ENCODE measurements at places on chromosomes 4 and X. TPM values are rescaled to one million over a fixed set of nuclear protein-coding genes. Genes with fewer than 3 reads are reported as not detected.

DNA sequence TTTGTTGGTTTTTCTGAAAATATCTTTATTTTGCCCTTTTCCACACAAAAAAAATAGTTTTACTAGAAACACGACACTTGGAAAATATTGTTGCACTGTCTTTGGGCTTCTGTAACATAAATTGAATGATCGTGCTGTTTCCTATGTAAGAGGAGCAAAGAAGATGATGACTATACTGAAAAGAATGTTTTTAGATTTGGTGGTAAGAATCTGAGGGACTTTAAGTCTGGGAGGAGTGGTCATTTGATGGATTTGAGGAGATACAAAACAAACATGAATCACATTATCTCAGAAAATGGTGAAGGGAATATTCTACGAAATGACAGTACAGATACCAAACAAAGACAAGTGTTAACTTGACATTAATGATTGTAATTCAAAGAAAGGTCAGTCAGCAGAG is 328.8 kb downstream of the ADAM29 start:
- no peak for DNase-seq

- DNase-seq, result no peak
Measured at GRCh38 chr4:137966504-137966903, 275.6 kb downstream of the SLC7A11 start.

The HTN3 gene
- not detected for total RNA-seq

DNA sequence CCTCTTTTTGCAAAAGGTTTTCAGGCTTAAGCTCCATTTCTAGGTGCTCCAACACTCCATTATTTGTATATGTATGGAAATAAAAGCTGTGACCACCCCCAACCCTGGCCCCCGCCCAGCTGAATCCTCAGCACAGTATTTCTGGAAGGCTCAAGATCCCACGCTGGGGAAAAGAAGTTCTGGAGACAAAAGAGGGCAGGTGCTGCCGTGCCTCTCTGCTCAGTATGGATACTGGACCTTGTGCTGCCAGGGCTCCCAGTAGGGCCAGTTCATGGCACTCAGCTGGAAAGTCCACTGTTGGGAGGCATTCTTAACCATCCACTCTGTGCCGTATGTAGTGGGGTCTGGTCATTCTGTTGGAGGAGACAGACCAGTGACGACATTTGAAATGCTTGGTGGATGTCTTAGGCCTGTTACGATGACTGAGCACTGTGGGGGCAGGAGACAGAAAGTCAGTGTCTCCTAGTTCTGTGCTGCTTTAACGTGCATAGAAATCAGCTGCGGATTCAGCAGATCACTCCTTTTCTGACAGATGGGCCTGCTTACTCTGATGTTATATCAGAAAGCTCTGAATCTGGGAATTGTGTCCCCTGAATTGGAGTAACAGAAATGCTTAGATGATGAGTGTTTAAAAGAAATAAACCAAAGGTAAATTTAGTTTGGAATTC is 48.4 kb upstream of the MSANTD1 start:
- no peak for DNase-seq

The UCP1 gene
- not detected for total RNA-seq
